ENCODE measurements at places on chromosomes 1 and 21. TPM values are rescaled to one million over a fixed set of nuclear protein-coding genes. Genes with fewer than 3 reads are reported as not detected.
A peak's percentile ranks its signal among the peaks of the same experiment; 100 is the strongest.

- DNase-seq, result peak; percentile 1
These were observed 229.2 kb downstream of the PTGER3 start for GRCh38 chr1:70818401-70818800.

- DNase-seq, result no peak
These were observed 1.1 kb downstream of the MGST3 start for GRCh38 chr1:165632152-165632469.

GRCh38 chr21:44694776-44695175, 2.2 kb upstream of the KRTAP10-12 start:
- DNase-seq, result no peak

- no peak for DNase-seq
These were observed 19.3 kb upstream of the POFUT2 start for GRCh38 chr21:45306832-45307571.

GRCh38 chr1:162142968-162143367, 73.5 kb downstream of the NOS1AP start:
- DNase-seq, result no peak

- DNase-seq, result no peak
These were observed 457 bp downstream of the TRAPPC3 start for GRCh38 chr1:36148821-36149236.

DNA sequence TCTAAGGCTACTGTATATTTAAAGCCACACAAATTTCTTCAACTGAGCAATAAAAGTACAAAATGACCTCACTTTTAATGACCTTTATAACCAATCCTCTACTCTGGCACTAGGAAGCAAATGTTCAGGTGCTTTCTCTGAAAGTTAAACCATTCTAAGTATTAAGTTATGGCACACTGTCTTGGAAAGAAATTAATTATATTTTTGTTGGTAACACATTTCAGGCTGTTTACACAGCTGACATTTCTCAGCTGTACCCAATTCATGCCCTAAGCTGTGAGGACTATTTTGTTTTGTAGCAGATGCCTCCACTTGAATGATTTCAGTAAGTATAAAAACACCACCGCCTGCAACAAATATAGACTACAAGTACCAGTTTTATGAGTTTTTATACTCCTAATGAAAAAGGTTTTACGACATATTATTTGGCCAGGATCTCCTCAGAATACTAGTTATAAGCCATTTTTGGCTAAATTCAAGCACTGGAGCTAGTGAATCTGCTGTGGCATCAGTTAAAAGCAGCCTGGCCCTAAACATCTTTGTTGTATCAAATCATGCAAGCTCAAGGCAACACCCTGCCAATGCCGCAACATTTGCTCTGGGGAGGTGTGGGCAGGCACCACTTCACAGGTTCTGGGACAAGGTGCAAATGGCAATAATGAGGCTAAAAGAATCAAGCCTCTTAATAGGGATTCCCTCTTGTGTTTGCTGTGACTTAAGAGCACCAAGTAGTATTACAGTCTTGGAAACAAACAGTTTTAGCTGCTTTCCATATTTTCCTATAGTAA, 228.4 kb upstream of the DMRTA2 start:
- DNase-seq, result no peak

DNA sequence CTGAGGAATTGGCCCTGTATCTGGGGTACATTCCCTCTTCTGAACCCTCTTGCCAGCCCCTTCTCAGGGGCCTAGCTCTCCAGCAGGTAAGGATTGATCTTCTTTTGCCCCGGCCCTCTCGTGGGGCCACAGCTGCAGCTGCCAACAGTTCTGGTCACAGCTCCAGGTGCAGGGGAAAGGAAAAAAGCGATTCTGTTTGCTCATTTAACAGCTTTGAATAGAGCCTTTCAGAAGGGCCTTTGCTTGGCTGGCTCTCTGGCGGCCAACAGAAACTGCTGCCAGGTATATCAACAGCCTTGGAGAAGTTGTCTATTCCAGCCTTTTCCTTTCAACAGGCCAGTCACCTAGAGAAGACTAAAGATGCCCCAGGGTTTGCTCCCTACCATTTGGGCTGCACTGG, 16.1 kb upstream of the FMOD start:
- DNase-seq, result no peak

DNA sequence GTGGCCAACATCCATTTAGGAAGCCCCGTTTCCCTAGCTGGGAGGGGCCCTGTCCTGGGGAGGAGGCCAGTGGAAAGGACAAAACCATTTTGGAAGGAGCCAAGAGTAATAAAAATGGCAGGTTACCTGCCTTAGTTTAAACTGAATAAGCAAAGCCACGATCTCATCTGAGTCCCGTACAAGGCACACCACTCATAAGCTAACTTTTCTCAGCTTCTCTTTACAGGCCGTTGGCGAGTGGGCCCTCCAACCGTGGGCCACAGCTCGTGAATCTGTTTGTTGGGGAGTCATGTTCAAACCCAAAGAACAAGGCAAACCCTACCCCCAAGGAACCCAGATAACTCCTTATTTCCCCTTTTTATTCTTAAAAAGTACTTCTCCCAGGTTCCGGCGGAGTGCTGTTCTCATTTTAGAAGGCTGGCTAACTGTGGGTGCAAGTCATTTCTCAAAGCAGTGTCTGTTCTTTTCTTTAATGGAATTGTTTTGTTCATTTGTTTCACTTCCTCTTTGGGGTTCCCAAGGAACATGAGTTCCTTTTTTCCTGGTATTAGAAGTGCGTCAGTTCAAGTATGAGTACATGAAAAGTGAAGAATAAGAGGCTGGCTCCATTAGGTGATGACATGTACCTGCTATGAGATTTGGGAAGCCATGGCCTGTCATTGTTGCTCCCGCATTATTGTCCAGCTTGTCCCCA, 89.0 kb downstream of the PSMG1 start:
- DNase-seq, result no peak

- DNase-seq, result peak; percentile 48
These were observed 755 bp upstream of the THRAP3 start for GRCh38 chr1:36223381-36223995.

DNA sequence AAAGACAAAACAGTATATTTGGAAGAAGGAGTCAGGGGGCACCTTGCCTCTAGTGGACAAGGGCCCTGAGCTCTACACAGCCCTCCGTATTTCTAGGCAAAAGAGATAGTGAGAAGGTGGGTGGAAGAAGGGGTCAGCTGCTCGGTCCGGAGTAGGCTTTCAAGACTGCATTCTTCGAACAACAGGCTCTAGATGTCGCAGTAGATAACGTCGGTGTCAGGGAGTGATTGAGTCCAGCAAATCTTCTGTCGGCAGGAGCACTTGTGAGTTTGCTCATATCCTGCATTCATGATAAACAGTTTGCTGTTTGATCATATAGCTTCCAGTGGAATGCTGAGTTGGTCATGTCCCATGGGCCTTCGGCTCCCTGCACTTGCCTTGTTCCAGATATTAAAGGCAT, 36.8 kb downstream of the DIPK1A start:
- no peak for DNase-seq

Gene PGBD5
- 2.5 TPM for total RNA-seq

Gene CYP4X1
- total RNA-seq, result 0.29 TPM

Gene CAMK2N1
- 2.9 TPM for total RNA-seq

Gene CFAP126
- not detected for total RNA-seq

Gene KIF2C
- total RNA-seq, result 54.6 TPM

Gene CHD5
- 0.98 TPM for total RNA-seq

Gene VPS26C
- 93.2 TPM for total RNA-seq

Gene SPRR1B
- not detected for total RNA-seq

Gene FCAMR
- total RNA-seq, result not detected

Gene ANGPTL7
- 17.9 TPM for total RNA-seq

Gene SYTL1
- 3.5 TPM for total RNA-seq
